ENCODE measurements at places on chromosomes 11 and 22.

- DNase-seq = no peak
Measured at GRCh38 chr11:62064221-62064620, 59.6 kb upstream of the INCENP start.

DNA sequence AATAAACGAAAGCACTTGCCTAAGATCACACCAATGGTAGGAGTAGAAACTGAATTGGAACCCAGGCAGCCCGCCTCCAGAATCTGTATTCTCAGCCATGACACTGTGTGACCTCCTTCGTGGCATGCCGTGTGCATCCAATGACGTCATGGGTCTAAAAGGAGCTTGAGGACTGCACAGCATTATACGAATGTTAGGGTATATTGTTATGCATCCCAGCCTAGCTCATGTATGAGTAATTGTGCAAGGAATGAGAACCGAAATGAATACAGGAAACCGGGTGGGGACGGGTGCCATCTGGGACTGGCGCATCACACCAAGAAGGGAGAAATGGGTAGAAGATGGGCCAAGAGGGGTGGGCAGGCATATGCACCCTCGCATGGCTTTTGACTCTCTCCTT, 12.3 kb upstream of the IGSF9B start:
- no peak for DNase-seq

GRCh38 chr11:1197431-1197885, 25.4 kb upstream of the MUC5B start:
- no peak for DNase-seq

GRCh38 chr22:20577549-20577975, 70.2 kb downstream of the MED15 start:
- no peak for DNase-seq

DNA sequence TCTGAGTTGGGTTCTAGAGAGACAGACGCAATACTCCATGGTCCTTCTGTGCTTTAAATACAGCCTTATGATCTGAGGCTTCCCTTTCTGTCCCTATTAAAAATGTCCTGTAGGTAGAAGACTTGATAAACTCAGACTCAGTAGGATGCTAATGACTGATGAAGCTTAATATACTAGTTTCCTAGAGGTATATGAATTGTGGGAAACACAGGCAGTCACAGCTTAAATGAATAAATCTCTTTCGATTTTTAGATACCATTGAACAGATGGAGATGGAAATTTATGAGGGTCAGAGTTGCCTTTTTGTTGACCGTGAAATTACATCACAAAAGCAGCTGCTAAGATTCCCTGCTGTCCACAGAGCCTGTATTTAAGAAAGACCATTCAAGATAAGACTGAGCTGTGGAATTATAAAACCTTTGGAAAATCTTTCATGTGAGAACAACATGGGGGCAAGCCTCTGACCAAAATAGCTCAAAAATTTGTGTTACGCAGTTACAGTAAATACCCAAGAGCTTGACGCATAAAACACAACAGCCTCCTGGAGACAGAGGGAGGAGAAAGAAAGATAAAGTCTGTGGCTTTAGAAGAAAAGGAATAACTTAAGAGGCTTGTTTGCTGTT, 172.3 kb downstream of the AASDHPPT start:
- DNase-seq = no peak

DNA sequence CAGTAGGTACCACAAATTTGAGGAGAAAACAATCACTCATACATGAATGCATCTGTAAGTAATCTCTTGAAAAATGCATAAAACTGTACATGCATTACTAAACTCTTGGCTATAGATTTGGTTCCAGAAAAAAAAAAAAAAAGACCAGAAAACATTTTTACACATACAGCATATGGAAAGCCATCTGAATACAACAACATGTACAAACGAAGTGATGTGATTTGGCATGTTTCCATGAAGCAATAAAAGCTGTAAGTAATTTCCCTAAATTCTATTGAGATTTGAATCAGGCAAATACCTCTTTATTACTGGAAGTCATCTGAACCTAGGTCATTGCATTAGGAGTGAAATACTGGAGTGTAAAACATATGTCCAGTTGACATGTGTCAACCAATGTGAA, 31.9 kb upstream of the ZC3H12C start:
- DNase-seq = no peak

DNA sequence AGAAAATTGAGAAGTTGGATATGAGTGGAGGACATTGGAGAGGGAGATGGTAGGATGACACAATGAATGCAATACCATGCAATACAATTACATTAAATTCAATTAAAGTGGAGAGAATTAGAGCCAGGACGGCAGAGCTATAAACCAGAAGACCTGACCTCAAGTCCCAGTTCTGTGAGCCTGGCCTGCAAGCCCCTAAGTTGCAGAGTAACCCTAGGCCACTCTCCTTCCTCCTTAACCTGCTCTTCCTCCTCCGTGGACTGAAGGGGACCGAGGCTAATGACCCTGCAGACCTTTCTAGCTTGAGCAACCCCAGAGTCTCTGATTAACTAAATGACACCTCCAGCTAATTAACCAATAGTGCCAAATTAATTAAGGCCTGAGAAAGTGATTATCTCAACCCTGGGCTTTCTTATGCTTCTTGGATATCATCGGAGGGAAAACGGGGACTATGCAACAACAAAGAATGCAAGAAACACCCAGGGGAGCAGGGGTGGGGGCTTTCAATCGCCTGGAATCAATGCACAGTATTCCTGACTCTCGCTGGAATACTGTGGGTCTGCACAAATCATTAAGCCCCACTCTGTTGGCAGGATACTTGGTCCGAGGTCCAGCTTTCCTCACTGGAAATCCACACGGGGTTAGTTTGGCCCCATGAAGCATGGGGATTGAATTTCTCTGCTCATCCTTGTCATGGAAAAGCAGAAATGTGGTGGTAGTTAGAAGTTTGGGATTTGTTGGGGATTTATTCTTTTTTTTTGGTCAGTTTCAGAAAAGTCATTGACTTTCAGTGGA, 548.3 kb downstream of the MN1 start:
- no peak for DNase-seq

DNA sequence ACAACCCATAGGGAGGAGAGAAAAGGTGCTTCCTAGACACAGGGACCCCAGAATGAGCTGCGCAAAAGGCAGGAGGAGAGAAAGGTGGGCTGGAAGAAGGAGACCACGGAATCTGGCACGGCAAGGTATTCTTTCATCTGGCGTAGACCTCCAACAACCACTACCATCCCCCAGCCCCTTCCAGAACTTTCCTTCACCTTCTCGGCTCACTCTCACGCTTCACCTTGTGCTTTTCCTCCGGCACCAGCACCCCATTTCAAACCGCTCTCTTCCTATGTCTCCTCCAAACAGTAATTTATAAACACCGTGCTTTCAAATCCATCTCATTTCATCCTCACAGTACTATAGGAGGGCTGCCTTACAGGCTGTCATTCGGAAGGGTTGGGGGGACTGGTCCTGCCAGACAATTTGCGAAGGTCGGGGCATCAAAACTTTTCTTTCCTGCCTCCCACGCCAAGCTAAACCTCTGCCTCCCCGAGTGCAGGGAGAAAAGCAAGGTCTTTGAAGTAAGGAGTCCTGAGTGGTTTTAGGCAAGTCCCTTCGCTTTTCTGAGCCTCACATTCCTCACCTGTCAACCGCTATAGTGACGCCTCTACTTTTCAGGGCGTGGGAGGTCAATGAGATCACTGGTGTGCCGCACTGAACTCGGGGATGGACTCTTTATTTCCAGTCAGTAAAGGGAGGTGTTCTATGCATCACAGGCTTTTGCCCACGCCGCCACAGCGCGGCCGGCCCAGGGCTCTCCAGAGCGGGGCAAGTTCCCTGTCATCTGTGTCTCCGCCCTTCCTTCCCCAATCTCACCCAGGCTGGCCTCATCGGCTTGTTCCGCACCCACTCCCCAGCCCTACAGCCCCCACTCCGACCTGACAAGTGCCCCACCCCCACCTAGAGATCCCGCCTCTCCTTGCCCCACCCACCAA, 800 bp downstream of the KCTD21 start:
- DNase-seq = no peak

DNA sequence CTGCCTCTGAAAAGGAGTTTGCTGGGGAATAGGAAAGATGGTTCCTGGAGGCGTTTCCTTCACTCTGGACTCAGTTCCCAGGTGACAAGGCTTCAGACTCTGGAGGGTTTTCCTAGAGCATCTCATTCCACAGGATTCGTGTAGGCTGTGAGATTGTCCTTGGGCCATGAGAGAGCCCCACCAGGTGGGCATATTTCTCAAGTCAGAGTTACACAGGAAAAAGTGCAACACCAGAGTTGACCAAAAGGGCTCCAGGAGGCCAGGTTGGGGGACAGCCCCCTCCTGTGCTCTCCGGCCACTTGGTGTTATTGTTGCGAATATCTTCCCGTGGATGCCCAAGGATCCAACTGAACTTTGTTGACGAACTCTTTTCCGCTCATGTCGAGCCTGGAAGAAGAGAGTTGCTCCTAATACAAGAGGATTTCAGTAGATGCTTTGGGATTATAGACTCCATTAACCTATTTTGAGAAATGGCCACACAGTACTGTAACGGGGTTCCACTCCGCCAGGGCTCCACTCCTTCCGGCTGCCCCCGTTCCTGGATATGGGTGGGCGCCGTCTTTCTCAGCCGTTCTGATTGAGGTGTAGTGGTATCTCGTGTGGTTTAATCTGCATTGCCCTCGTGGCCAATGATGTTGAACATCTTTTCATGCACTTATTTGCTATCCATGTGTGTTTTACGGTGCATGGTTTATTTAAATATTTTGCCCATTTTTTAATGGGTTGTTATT, 580.3 kb downstream of the BRD1 start:
- no peak for DNase-seq

DNA sequence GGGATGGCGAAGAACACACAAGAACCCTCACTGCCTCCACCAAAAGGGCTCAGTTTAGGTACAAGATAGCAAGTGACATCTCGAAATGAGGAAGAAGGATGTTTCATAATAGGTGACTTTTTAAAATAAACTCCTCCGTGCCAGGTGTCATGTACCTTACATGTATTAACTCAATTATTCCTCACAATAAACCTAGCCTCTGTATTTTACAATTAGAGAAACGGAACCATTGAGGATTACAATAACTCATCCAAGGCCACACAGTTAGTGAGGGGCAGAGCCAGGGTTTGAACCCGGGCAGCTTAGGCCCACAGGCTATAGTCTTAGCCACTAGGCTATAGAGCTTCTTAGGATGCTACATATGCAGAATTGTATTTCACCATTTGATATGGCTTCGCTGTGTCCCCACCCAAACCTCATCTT, 965 bp upstream of the PAMR1 start:
- DNase-seq = no peak

DNA sequence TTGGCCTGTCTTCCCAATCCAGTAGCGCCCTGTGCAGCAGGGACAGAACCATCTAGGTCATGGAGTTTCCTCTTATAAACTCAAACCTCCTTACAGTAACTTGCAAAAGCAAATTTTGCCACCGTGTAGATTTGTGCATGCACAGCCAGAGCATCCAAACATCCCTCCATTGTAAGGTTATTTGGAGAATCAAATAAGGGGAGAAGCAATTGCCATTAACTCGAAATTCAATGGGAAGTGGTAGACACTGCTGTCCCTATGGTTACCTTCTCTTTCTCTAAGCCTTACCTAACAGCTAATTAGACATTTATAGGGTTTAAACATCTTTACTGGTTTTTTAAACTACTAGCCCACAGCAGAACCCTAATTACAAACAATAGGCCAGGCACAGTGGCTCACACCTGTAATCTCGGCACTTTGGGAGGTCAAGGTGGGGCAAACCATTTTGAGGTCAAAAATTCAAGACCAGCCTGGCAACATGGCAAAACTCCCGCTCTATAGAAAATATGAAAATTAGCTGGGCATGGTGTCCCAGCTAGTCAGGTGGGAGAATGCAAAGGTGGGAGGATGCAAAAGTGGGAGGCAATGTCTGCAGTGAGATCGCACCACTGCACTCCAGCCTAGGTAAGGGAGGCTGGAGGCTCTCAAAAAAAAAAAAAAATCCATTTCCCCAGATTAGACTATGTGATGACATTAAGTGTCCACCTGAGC, 6.6 kb downstream of the HSPA8 start:
- no peak for DNase-seq

- no peak for DNase-seq
Measured at GRCh38 chr11:59960502-59961381, 3.1 kb upstream of the OOSP4A start.

- peak; percentile 86 for DNase-seq
Measured at GRCh38 chr11:14357881-14358728, 878 bp downstream of the RRAS2 start.

DNA sequence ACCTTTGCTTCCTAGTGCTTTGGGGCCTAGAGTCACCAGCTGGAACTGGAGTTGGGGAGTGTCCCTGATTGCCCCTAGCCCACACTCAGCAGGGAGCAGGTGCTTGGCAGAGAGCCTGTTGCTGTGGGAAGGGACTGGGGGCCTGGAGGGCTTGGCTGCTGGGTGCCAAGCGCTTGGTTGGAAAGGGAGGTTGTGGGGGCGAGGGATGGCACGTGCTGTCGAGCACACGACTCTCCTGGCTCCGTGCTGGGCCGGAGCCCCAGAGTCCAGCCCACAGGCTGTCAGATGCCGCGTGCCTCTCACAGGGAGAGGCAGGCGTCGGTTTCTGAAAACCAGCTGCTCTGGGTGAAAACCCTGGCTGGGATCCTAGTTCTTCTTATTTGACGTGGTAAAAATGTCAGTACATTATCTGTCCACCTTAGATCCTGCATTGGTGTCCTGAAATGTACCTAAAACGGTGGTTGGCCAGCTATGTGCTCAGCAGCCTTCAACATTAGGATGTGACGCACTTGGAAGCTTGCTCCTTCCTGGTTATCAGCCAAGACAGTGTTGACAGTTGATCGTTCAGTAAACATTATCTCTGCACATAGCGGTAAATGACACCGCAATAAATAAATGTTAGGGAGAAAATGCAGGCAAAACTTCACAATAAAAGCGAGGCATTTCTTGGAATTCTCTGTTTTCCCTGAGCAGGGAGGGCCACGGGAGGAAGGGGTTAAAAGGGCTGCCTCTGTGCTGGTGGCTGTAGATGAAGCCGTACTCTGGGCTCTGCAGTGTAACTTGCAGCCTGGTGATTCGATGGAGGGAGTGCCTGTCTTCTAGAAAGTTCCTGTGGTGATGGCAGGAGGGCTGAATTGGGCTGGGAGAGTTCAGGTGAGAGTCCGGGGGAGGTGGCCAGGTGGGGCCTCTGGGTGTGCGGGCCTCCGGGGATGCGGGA, 29.2 kb downstream of the GRAMD4 start:
- peak; percentile 45 for DNase-seq

GRCh38 chr11:128346804-128347203, 240.6 kb downstream of the ETS1 start:
- peak; percentile 33 for DNase-seq

DNA sequence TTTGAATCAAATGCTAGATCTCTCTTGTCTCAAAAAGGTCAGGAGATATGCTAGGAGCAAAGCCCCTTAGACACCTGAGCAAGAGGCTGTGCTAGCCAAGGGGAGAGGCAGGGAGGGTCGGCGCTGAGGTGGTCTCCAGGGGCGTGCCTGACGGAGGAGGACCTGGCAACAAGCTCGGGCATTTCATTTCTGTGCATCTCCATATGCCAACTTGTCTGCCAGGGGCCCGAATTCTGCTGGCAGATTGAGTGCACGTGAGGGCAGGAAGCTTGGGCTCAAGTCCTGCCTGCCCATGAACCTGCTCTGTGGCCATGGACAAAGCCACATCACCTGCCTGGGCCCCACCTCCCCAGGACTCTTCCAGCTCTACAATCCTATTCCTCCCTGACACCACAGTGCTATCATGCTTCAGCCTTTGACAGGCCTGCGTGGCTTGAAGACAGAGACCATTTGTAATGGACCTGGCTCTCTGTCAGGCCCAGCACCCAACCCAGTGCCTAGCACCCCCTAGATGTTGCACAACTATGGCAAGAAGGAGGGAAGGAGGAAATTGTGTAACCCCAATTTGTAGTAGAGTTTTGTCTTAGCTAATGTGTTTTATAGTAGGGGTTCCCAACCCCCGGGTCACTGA, 16.3 kb upstream of the VSIG10L2 start:
- DNase-seq = no peak

GRCh38 chr22:47210112-47210657, 447.7 kb downstream of the TBC1D22A start:
- no peak for DNase-seq
